ENCODE measurements at places on chromosomes 3 and 15. TPM values are rescaled to one million over a fixed set of nuclear protein-coding genes. Genes with fewer than 3 reads are reported as not detected.

Gene TLR9
- total RNA-seq = 0.65 TPM

DNA sequence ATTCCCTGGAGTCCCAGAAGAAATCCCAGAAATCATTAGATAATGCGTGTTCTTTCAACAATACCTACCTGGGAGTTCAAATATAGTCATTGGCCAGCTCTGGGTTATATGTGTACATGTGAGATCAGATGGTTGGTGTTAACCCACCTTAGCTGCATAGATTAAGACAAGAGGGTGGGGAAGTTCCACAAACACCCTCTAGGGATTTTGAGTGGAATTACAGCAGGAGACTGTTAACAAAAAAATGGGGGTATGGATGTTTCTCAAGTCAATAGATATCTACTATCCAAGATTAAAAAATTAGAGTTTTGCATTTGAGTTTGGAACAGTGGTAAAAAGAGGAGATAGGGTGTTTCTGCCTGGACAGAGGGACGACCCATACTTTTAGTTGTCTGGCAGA is 282.5 kb upstream of the CNTN3 start:
- H3K36me3 ChIP-seq = no peaks in the 10 kb centered on the region
- DNase-seq = no peak
- no peaks in the 10 kb centered on the region for H3K27me3 ChIP-seq
- H3K4me1 ChIP-seq = no peaks in the 10 kb centered on the region

DNA sequence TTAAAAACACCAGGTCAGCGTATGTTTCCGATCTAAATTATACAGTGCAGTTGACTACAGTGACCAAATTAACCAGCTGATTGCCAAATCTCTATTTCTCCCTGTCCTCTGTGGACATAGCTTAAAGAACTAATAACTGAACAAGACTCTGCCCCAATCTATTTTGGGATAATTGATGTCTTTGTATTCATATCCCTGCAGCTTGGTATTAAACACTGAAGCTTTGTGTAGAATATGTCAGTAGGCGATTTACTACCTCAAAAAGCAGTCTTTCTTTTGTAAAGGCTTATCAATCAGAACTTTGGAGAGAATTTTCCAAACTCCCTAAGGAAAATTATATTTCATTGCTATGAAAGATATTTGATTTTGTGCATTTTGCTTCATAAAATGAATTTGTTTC is 258.2 kb downstream of the SOX2 start:
- H3K4me1 ChIP-seq = no peaks in the 10 kb centered on the region
- no peaks in the 10 kb centered on the region for H3K36me3 ChIP-seq
- no peaks in the 10 kb centered on the region for H3K27me3 ChIP-seq
- no peak for DNase-seq
- H3K27ac ChIP-seq = no peak overlapping the region
- H3K4me3 ChIP-seq = no peak overlapping the region

Gene PTH1R
- total RNA-seq = 7.6 TPM

- H3K36me3 ChIP-seq = peaks cover 61% of the 10 kb centered on the region
- DNase-seq = no peak
- H3K27me3 ChIP-seq = no peaks in the 10 kb centered on the region
Observed at GRCh38 chr3:157148196-157148889, 11.6 kb downstream of the CCNL1 start.

DNA sequence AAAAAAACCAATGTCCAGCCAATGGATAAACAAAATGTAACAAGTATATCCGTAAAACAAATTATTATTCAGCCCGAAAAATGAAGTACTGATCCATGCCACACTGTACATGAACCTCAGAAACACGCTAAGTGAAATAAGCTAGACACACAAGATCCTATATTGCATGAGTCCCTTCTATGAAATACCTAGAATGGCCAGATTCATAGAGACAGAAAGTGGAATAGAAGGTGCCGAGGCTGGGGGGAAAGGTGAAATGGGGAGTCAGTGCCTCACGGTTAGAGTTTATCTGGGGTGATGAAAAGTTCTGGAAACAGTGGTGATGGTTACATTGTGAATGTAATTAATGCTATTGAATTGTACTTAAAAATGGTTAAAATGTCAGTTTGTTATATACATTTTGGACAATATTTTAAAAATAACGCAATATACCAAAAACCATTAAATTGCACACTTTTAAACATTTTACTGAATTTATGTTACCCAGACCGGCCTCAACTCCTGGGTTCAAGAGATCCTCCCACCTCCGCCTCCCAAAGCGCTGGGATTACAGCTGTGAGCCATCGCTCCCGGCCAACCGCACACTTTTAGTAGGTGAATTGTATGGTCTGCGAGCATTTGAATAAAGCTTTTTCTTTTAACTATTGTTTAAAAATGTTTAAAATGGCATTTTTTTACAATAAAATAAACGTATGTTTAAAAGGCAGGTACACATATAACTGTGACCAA is 2.1 kb downstream of the RNF168 start:
- H3K27ac ChIP-seq = peak overlapping the region; percentile 99
- H3K27me3 ChIP-seq = no peaks in the 10 kb centered on the region
- DNase-seq = no peak

DNA sequence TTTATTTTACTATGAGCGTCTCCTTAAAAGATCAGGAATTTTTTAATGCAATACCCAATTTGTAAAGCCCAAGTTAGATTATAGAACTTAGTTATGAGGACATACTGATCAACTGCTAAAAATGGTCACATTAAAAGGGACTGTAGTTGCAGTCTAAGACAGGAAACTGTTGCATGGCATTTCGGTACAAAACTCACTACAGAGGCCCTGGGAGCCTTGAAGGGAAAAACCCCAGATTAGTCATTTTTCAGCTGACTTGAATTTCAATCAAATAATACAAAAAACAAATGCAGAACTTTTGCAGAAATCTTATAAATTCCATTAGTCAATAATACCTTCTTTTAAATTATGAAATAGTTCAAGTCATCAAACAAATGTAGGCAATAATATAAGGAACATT is 6.9 kb upstream of the PTX3 start:
- DNase-seq = no peak
- no peaks in the 10 kb centered on the region for H3K27me3 ChIP-seq
- no peak overlapping the region for H3K27ac ChIP-seq
- no peak overlapping the region for H3K4me3 ChIP-seq
- no peaks in the 10 kb centered on the region for H3K36me3 ChIP-seq

GRCh38 chr15:78991476-78991875 is 46.6 kb upstream of the CTSH start:
- no peaks in the 10 kb centered on the region for H3K27me3 ChIP-seq
- no peak for DNase-seq
- no peak overlapping the region for H3K27ac ChIP-seq
- H3K36me3 ChIP-seq = no peaks in the 10 kb centered on the region

DNA sequence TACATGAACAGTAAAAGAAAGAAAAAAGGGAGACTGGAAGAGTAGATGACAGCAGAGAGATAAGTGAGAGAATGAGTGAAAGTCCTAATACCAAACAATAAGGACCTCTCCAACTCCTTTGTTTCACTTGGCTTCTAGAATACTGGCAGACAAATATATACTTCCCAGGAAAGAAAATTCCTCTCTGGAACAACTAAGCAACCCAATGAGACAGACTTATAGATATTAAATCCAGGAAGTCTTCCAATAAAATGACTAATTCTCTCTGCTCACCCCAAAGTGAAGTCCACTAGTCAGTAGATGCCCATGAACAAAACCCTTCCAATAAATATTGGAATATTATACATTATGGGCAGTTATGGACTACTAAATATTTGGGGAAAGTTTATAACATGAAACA is 114.2 kb downstream of the NEDD4 start:
- DNase-seq = no peak
- H3K27me3 ChIP-seq = no peaks in the 10 kb centered on the region
- H3K36me3 ChIP-seq = no peaks in the 10 kb centered on the region
- no peak overlapping the region for H3K27ac ChIP-seq
- peaks cover 3% of the 10 kb centered on the region for H3K4me1 ChIP-seq

DNA sequence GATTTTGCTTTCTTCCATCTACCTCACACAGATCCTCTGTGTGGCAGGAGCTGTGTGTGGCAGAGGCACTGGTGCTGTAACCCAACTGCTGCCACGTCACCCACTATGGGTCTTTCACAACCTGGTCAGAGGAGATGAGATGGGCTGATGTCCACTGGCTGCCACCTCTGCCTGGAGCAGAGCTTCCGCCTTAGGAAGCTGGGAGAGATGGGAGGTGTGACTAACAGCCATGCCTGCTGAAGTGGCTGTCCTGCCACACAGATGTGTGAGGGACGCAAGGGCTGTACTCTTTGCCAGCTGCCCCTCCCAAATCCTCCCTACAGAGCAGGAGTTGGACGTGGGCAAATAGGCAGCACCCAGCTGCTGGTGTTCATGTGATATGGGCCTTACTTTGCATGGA is 329.5 kb downstream of the GABRB3 start:
- H3K4me1 ChIP-seq = no peaks in the 10 kb centered on the region
- DNase-seq = no peak
- no peaks in the 10 kb centered on the region for H3K27me3 ChIP-seq

DNA sequence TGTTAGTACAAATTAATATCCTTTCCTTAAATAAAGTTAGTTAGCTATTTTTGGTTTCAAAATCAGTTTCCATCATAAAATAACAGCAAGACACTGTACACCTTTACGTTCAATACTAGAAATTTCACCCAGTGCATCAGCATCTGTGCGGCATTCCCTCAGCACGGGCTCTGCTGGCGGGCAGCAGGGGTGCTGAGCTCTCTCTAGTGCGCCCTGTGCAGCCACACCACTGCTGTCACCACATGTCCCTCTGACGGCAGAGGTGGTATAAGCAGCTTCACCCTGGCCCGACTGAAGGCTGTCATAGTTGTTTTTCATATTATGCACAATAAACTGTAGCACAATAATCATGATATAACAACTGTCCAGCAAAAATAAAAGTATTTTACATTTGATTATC is 35.4 kb downstream of the FAN1 start:
- H3K27me3 ChIP-seq = no peaks in the 10 kb centered on the region
- H3K27ac ChIP-seq = no peak overlapping the region
- no peaks in the 10 kb centered on the region for H3K4me1 ChIP-seq
- H3K4me3 ChIP-seq = no peak overlapping the region

GRCh38 chr3:86887876-86888275 is 103.1 kb downstream of the VGLL3 start:
- no peak overlapping the region for H3K27ac ChIP-seq
- H3K27me3 ChIP-seq = no peaks in the 10 kb centered on the region
- no peak overlapping the region for H3K4me3 ChIP-seq
- DNase-seq = no peak
- H3K4me1 ChIP-seq = no peaks in the 10 kb centered on the region

DNA sequence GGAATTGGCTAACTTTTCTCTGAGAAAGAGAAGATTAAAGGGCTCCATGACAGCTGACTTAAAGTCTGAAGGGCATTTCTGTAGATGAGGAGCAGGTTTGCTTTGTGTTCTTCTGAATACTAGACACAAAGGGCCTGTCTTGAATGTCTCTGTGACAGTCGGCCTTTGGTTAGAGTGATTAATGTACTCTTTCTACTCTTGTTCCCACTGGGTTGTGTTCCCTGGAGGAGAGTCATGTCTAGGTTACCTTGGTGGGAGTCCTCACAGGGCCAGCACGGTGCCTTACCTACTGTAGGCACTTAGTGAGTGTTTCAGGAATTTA is 66.1 kb downstream of the MAP2K5 start:
- H3K36me3 ChIP-seq = peaks cover 4% of the 10 kb centered on the region
- no peak for DNase-seq
- no peak overlapping the region for H3K27ac ChIP-seq
- H3K4me1 ChIP-seq = no peaks in the 10 kb centered on the region
- H3K4me3 ChIP-seq = no peak overlapping the region
- H3K27me3 ChIP-seq = no peaks in the 10 kb centered on the region

DNA sequence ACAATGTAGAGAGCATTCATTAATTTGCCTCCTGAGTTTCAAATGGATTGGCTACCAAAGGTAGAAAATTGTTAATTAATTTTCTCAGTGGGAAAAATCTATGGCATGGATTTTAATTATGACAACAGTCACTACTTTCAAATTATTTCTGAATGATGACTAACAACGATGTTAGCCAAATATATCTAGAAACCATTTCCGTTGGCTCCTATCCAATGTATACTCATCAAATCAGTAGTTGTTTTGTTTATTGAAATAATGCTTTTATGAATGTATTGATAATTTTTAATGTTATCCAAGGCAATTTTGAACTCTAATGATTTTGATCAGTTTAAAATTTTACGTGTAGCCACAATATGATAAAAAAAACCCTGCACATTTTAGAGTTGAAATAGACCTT is 333.4 kb downstream of the NAALADL2 start:
- H3K27ac ChIP-seq = no peak overlapping the region
- no peak for DNase-seq
- no peak overlapping the region for H3K4me3 ChIP-seq
- H3K4me1 ChIP-seq = no peaks in the 10 kb centered on the region
- H3K36me3 ChIP-seq = no peaks in the 10 kb centered on the region

- no peaks in the 10 kb centered on the region for H3K4me1 ChIP-seq
- H3K36me3 ChIP-seq = no peaks in the 10 kb centered on the region
- H3K4me3 ChIP-seq = no peak overlapping the region
- no peak overlapping the region for H3K27ac ChIP-seq
- no peak for DNase-seq
Observed at GRCh38 chr3:66236281-66236680, 15.5 kb downstream of the SLC25A26 start.

DNA sequence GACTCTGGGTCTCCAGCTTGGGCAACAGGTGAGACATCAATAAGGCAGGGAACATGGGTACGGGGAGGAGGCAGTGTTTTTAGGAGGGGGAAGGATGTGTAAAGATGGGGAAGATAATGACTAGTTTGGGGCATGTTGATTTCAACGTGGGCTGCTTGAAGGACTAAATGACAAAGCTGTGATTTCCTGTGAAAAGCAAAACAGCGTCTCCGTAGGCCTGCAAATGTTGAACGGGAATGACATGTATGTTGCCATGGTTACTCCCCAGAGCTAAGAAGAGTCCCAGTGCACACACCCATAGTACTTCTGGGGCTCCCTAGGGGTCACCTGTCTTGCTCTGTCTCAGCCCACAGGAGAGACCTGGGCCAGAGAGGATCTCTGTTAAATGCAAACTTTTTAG is 71.3 kb upstream of the ETV5 start:
- H3K27me3 ChIP-seq = no peaks in the 10 kb centered on the region
- no peak for DNase-seq
- no peak overlapping the region for H3K4me3 ChIP-seq
- no peak overlapping the region for H3K27ac ChIP-seq
- peaks cover 6% of the 10 kb centered on the region for H3K4me1 ChIP-seq

GRCh38 chr3:12810013-12810780 is 13.7 kb downstream of the CAND2 start:
- peaks cover 23% of the 10 kb centered on the region for H3K4me1 ChIP-seq
- H3K4me3 ChIP-seq = peak overlapping the region; percentile 69
- DNase-seq = peak; percentile 98
- peak overlapping the region; percentile 46 for H3K27ac ChIP-seq
- peaks cover 56% of the 10 kb centered on the region for H3K36me3 ChIP-seq
- no peaks in the 10 kb centered on the region for H3K27me3 ChIP-seq

GRCh38 chr15:80777137-80777536 is 2.0 kb upstream of the CEMIP start:
- peaks cover 4% of the 10 kb centered on the region for H3K27me3 ChIP-seq
- DNase-seq = no peak
- H3K4me3 ChIP-seq = no peak overlapping the region
- peaks cover 18% of the 10 kb centered on the region for H3K4me1 ChIP-seq
- no peaks in the 10 kb centered on the region for H3K36me3 ChIP-seq
